Upper lobe of right lung (tissue), 1 donor: ENCODE measurements at places on chromosomes 4 and X. TPM values are rescaled to one million over a fixed set of nuclear protein-coding genes. Genes with fewer than 3 reads are reported as not detected.

- no peak overlapping the region for H3K27ac ChIP-seq
- H3K4me3 ChIP-seq, result no peak overlapping the region
- DNase-seq, result no peak
- H3K27me3 ChIP-seq, result no peaks in the 10 kb centered on the region
- no peaks in the 10 kb centered on the region for H3K36me3 ChIP-seq
Observed at GRCh38 chr4:71604785-71605184, 179.1 kb downstream of the GC start.

DNA sequence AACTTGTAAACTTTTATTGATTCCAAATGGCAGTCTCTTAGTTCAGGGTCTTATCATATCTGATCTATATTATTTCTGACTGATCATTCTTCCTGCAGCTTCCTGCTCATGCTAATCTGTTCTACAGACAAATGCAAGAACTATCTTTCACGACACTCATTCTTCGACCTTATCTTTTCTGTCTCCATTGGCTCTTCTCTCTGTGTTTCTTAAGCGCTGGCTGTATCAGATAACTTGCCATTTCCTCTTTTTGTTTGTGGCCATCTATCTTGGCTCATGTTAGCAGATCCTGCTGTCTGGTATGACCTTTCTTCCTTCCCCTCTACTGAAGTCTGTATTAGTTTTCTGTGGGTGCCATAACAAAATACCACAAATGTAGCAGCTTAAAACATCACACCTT lies 230.5 kb upstream of the PUDP start:
- H3K4me1 ChIP-seq, result no peaks in the 10 kb centered on the region
- H3K4me3 ChIP-seq, result no peak overlapping the region
- no peak overlapping the region for H3K27ac ChIP-seq
- no peak for DNase-seq

- DNase-seq, result no peak
- H3K4me3 ChIP-seq, result no peak overlapping the region
- H3K27me3 ChIP-seq, result no peaks in the 10 kb centered on the region
- no peak overlapping the region for H3K27ac ChIP-seq
- no peaks in the 10 kb centered on the region for H3K4me1 ChIP-seq
Observed at GRCh38 chr4:74402692-74403456, 37.9 kb downstream of the EREG start.

DNA sequence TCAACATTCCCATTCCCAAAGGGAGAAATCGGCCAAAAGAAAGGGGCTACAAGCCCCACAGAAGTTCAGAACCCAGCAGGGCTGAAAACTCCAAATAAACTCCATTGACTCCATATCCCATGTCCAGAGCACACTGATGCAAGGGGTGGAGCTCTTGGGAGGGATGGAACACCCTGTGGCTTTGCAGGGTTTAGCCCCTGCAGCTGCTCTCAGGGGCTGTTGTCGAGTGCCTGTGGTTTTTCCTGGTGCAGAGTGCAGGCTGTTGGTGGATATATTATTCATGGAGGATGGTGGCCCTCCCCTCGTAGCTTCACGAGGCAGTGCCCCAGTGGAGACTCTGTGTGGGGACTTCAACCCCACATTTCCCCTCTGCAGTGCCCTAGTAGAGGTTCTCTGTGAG lies 53.7 kb downstream of the PDGFRA start:
- H3K27ac ChIP-seq, result no peak overlapping the region
- peaks cover 20% of the 10 kb centered on the region for H3K4me1 ChIP-seq
- DNase-seq, result no peak
- peaks cover 5% of the 10 kb centered on the region for H3K36me3 ChIP-seq
- no peaks in the 10 kb centered on the region for H3K27me3 ChIP-seq
- no peak overlapping the region for H3K4me3 ChIP-seq

DNA sequence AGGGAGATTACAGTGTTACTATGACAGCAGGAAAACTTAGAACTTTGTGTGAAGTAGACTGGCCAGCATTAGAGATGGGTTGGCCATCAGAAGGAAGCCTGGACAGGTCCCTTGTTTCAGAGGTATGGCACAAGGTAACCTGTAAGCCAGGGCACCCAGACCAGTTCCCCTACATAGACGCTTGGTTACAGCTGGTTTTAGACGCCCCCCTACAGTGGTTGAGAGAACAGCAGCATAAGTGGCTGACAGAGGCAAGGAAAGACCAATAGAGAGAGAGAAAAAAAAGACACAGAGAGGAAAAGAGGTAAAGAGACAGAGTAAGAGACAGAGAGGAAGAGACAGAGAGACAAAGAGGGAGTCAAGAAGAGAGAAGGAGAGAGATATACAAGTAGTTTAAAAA lies 144.5 kb downstream of the GC start:
- H3K36me3 ChIP-seq, result no peaks in the 10 kb centered on the region
- H3K27me3 ChIP-seq, result no peaks in the 10 kb centered on the region
- H3K4me1 ChIP-seq, result no peaks in the 10 kb centered on the region

DNA sequence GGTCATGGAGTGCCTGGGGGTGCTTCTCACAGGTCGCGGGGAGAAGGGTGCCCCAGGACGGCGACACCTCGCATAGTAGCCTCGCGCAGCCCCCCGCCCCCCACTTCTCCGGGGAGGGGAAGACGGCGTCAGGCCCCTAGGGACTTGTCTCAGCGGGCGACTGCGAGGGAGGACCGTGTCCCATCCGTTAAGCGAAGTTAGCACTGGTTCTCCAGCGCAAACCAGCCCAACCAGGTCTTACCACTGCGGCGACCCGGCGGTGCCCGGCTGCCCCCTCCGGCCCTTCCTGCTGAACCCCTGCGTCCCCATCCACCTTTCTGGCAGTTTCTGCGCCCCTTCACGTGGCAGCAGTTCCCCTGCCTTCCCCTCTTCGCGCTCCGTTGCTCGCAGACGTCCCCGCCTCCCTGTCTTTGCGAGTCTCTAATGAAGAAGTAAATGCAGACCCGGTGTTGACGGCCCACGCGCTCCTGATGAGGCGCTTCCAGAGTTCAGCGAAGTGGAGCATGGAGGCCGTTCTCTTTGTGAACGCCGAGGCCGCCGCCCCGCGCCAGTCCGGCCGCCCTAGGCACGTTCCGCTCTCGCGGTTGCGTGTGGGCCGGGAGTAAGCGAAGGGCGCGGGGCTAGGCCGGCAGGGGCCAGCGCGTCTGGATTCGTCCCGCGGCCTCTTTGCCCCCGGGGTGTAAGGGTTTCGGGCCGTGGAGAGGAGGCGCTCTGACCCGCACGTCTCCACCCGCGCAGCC lies 3.0 kb downstream of the SLIT2 start:
- H3K4me3 ChIP-seq, result peak overlapping the region; percentile 58
- DNase-seq, result peak; percentile 64
- peaks cover 5% of the 10 kb centered on the region for H3K4me1 ChIP-seq
- peaks cover 39% of the 10 kb centered on the region for H3K27me3 ChIP-seq
- H3K36me3 ChIP-seq, result no peaks in the 10 kb centered on the region

GRCh38 chrX:16160729-16161128 lies 6.6 kb upstream of the MAGEB17 start:
- DNase-seq, result no peak
- no peaks in the 10 kb centered on the region for H3K4me1 ChIP-seq
- H3K36me3 ChIP-seq, result no peaks in the 10 kb centered on the region
- no peak overlapping the region for H3K4me3 ChIP-seq
- no peak overlapping the region for H3K27ac ChIP-seq

DNA sequence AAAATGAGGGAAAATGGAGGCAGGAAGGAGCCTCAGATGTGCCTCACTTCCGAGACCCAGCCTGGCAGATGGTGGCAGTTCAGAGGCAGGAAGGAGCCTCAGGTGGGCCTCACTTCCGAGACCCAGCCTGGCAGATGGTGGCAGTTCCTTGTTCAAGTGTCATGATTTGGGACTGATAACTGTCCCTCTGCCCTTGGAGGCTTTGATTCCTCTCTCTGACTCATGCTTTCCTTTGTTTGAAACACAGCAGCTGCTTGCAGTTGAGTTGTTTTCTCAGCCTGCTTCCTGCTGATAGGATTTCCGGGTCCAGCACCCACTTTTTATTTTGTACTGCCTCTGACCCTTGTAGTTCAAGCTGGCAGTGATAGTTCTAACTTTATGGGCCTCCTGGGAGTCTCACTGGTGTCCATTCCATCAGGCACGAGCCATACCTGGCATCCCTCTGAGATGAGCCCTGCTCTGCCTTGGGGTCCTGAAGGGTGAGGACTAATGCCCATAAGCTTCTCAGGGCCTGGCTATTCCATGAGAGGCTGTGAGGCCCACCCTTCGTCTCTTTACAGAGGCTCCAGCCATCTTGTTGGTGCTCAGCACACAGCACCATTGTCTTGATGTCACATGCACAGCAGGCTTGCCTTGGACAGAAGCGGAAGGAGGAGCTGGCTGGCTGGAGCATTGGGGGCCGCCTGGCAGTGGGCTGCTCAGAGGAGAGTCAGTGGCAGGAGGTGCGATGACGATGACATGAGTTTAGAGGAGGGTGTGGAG lies 13.0 kb downstream of the RGS12 start:
- H3K4me1 ChIP-seq, result peaks cover 48% of the 10 kb centered on the region
- peak; percentile 49 for DNase-seq
- no peaks in the 10 kb centered on the region for H3K36me3 ChIP-seq

- H3K4me1 ChIP-seq, result no peaks in the 10 kb centered on the region
- H3K27ac ChIP-seq, result no peak overlapping the region
- H3K36me3 ChIP-seq, result no peaks in the 10 kb centered on the region
- no peak for DNase-seq
- no peak overlapping the region for H3K4me3 ChIP-seq
Observed at GRCh38 chr4:172095161-172095560, 282.0 kb downstream of the GALNTL6 start.

DNA sequence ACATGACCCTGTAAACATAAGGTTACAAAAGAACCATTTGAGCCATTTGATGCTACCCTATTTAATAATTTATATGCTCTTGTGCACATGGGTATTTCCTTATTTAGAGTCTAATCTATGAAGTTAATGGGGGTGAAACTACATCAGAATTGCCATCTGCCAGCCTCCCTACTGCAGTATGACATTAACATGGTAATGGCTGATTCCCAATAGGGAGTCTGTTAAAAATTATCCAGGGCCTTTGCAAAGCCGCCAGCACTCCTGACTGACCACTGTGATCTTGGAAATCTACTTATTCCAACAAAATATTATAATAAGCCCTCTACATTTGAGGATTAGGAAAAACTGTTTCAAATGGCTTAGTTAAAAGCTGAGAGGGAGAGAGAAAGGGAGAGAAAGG lies 153.7 kb downstream of the CLCN4 start:
- no peak for DNase-seq
- no peaks in the 10 kb centered on the region for H3K27me3 ChIP-seq
- H3K36me3 ChIP-seq, result no peaks in the 10 kb centered on the region
- H3K4me1 ChIP-seq, result no peaks in the 10 kb centered on the region

DNA sequence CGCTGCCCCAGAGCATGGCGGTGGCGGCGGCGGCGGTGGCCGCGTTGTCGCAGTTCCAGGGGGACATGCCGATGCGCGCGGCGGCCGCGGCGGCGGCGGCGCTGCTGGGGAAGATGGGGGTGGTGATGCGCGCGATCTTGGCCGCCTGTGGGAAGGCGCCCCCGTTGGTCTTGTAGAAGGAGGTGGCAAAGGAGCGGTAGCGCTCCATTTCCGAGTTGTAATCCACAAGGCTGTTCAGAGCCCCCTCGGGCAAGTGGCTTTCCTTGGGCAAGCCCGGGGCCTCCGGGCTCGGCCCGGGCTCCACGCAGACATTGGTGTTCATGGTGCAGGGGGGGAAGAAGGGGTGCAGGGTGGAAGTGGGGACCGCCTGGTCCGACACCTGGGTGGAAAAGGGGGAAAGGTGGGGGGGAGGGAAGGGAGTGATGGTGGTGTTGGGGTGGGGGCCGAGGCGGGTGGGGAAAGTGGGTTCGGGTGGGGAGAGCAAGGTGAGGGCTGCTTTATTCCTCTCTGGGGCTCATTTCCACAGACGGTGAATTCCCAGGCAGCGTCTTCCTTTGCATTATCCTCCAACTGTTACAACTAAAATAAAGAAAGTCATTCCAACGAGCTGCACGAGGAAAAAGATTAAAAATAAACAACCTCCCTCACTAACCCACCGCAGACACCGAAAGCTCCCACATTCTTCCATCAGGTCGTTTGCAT lies 3.1 kb downstream of the CXXC4 start:
- peaks cover 4% of the 10 kb centered on the region for H3K4me1 ChIP-seq
- peak overlapping the region; percentile 56 for H3K4me3 ChIP-seq
- H3K36me3 ChIP-seq, result no peaks in the 10 kb centered on the region
- peak; percentile 70 for DNase-seq

The PABPC1L2A gene
- not detected for total RNA-seq

The FAM47E gene
- 3.6 TPM for total RNA-seq

The ZCCHC18 gene
- total RNA-seq, result 1.6 TPM

The SHISA3 gene
- total RNA-seq, result 5.8 TPM

The KLF8 gene
- total RNA-seq, result 16.3 TPM

The PPA2 gene
- total RNA-seq, result 66.5 TPM
